Midbrain (tissue), 1 donor: ENCODE measurements at places on chromosomes 2 and 18.

- no peak for DNase-seq
Observed at GRCh38 chr2:58515827-58516573, 274.9 kb upstream of the FANCL start.

GRCh38 chr2:56183643-56184499 lies at the start of gene CCDC85A:
TSS of gene CCDC85A (plus strand) at chr2:56183990. CDS start at chr2:56184625, 635 bp downstream.
- DNase-seq: peak; percentile 83

- no peak for DNase-seq
Observed at GRCh38 chr2:57296795-57297517, 749.6 kb upstream of the VRK2 start.

DNA sequence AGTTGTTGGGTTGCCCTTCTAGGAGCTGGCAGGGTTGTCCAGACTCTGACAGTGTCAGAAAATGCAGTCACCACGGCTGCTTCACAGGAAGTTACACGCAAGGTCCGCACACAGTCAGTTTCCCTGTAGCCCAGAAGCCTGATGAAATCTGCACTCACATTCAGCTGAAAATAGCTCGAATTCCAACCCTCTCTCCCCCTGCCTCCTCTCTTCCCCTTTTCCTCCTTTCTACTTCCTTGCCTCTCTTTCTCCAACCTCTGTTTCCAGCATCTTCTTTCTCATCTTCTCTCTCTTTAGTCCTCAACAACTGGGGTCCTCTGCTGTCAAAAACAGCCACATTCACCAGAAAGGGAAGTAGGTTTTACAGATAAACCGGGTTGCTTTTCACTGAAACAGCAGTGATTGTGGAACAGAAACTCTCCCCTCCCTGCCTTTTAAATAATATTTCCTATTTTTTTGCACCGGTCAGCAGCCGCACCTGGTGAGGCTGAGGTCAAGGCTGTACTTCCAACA lies 69.3 kb downstream of the BCL11A start:
- no peak for DNase-seq

- DNase-seq: no peak
Observed at GRCh38 chr2:184890311-184890710, 292.0 kb downstream of the ZNF804A start.

DNA sequence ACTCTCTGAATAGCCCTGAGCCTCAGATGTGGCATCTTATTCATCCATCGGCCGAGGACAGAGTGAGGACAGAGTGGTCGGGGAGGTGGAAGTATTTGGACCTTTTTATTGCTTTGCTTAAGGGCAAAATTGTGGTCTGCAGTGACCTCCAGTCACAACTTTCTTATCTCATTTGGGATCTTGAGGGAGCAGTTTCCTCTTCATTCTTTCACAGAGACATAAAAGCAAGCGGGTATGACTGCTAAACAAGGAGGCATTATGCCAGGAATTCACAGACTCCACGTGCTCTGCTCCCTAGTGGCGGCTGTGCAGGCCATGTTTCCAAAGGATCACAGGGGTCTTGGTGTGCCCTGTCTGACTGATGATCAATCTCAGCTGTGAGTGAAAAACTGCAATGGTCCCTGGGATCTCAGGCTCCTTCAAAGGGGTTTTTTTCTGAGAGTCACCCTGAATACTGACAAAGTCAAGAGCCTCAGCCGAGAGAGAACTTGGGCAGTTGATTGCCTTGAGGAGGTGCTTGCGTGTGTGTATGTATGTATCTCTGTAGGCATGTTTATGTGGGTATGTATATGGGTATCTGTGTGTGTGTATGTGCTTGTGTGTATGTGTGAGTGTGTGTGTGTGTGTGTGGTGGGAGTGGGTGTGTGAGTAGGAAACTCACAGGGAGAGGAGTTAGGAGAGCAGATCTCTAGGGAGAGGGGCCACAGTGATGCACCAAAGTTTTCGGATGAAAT lies 47.7 kb downstream of the RAPGEF4 start:
- DNase-seq: no peak

DNA sequence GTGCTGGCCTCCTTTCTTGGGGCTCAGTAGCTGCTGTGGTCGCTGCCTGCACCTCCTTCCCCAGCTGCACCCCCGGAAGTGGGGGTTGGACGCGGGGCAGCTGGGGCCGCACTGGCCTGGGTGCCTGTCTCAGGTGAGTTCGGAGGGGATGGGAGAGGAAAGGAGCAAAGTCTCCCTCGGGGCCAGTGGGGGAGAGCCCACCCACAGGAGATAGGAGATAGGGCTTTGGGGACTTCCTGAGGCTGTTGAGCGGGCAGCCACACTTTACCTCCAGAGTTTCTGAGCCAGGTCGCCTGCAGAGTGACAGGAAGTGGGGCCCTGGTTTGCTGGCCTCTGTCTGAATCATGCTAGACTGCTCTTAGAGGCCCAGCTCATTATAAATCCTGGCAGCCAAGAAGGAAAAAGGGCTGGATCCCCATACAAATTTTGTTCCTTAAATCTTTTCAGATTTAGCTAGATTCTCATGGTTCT lies 8.1 kb downstream of the MBP start:
- DNase-seq: no peak

DNA sequence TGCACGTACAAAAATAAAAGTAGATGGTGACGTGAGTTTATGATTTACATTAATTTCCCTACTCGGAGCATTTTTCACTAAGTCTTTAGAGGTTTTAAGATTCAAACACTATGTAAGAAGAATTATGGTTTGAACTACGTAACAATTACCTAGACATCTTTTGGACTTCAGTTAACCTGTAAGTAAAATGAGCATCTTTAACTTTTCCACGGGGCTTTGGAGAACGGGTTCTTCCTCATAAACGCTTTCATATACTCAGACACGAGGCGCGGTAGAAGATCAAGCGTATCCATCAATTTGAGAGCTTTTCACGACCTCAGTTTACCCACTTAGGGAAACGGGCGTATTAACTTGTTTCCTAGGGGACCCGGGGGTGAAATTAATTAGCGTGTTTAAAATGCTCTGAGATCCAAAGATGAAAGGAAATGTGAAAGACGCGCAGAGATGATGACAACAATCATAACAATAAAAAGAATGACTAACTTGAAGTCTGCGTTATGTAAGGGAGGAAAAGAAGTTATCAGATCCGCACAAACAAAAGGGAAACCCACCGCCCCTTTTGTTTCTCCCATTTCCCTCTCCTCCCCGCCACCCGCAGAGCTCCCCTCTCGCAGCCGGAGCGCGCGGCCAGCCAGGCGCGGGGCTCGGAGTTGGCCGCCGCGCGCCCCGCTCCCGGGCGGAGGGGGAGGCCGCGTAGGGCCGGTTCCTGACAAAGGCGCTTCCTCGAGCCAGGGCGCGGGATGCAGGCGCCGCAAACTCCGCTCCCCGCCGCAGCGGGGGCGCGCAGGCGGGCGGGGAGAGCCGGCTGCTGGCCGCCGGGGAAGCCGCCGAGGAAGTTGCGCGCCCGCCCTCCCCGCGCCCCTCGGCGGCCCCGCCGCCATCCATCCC lies 807 bp downstream of the PELI1 start:
- peak; percentile 44 for DNase-seq

DNA sequence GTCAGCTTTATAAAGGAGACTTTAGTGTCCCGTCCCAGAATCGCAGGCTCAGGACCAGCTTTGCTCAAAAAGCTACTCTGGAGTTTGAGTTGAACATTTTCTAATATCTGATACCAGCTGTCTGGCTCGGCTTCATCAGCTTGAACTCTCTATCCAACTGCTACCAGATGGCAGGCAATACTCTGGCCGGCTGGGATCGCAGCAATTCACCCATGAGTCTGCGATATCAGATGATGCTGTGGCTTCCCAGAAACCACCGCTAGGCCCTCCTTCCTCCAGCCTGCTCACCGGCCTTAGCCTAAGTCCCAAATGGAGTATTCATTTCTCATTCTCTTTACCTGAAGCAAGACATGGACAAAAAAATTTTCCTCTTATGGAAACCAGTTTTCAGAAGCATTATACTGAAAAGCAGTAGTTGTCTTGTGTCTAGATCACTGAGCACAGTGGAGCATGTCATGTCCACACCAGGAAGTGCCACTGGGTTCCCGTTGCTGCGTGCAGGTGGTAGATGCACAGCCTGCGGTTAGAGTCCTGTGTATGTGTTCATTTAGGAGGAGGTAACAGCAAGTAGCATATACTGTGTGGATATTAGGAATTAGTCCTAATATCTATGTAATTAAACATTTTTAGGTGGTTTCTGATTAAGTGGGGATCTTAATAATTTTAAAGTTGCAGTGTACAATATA lies 162.0 kb upstream of the SOX11 start:
- no peak for DNase-seq

GRCh38 chr2:120596990-120597594 lies 138.6 kb upstream of the GLI2 start:
- peak; percentile 35 for DNase-seq

- no peak for DNase-seq
Observed at GRCh38 chr2:152301131-152301530, 33.8 kb upstream of the FMNL2 start.

GRCh38 chr18:75211953-75212750 lies 1.6 kb downstream of the TSHZ1 start:
- DNase-seq: no peak

GRCh38 chr2:85682378-85682777 lies 11.8 kb upstream of the GNLY start:
- DNase-seq: no peak

- no peak for DNase-seq
Observed at GRCh38 chr18:39793609-39794008, 2161.4 kb upstream of the PIK3C3 start.

- no peak for DNase-seq
Observed at GRCh38 chr2:45496869-45497268, 114.2 kb downstream of the SRBD1 start.

DNA sequence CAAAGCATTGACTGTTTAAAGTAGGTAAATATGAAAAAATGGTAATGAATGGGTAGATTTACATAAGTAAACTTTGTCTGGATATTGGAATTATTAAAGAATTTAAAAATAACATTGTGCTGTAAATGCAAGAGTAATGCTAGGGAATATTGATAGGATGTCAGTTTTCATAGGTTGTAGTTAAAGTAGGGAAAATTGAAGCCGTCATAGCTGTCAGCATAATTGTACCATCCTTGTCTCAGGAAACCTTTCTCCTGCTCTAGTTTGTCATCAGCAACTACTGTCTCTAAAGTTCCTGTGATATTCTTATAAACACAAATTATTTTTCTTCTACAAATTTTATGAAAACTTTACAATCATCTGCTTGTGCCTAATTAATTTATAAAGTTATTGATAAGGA lies 10.1 kb upstream of the SPAG16 start:
- no peak for DNase-seq

DNA sequence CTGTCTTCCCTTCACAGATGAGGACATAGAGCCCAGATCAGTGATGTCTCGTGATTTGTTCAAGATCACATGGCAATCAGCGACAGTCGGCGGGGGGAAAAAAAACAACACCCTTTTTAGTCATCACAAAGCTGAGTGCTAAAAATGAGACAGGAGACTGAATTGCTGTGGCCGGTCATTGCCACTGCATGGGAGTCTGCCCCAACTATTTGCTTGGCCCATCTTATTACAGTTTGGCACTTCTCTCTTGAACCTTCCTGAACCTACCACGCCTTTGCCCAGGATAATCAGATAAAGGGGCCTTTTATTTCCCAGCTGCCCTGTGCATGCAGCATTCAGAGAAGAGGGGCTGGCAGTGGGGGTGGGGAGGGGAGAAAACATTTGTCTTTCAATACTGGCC lies 42.7 kb downstream of the SETBP1 start:
- DNase-seq: no peak

- peak; percentile 62 for DNase-seq
Observed at GRCh38 chr2:186590759-186591505, 1.1 kb downstream of the ITGAV start.

DNA sequence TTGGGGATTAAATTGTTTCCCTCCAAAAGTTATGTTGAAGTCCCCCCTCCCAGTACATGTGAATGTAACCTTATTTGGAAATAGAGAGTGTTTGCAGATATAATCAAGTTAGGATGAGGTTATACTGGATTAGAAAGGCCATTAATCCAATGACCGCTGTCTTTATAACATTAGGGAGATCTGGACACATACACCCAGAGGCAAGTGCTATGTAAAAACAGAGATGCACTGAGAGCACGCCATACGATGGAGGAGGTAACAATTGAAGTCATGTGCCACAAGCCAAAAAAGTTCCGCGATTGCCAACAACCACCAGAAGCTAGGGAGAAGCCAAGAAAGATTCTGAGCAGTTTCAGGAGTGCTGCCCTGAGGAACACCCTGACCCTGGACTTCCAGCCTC lies 153.3 kb downstream of the RNF144A start:
- DNase-seq: no peak

DNA sequence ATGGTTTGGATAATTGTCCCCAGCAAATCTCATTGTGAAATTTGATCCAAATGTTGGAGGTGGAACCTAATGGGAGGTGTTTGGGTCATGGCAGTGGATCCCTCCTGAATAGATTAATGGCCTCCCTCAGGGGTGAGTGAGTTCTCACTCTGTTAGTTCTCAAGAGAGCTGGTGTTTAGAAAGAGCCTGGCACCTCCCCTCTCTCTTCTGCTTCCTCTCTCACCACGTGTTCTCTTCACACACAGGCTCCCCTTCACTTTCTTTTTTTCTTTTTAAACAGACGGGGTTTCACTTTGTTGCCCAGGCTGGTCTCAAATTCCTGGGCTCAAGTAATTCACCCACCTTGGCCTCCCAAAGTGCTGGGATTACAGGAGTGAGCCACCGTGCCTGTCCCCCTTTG lies 111.6 kb upstream of the LTBP1 start:
- DNase-seq: no peak

DNA sequence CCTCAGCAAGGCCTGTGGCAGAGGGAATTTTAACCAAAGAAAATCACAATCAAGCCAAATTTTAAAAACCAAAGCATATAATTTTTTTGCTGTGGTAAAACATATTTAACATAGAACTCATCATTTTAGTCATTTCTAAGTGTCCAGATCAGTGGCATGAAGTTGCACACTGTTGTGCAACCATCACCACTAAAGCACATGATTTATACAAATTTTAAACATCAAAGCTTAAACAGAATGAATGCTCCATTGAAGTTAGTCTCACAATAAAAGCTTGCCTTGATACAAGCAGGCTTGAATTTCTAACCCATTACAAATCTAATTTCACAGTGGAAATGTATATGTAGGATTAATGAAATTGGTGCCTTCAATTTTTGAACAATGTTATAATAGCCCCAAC lies 31.2 kb downstream of the FTCDNL1 start:
- DNase-seq: no peak

DNA sequence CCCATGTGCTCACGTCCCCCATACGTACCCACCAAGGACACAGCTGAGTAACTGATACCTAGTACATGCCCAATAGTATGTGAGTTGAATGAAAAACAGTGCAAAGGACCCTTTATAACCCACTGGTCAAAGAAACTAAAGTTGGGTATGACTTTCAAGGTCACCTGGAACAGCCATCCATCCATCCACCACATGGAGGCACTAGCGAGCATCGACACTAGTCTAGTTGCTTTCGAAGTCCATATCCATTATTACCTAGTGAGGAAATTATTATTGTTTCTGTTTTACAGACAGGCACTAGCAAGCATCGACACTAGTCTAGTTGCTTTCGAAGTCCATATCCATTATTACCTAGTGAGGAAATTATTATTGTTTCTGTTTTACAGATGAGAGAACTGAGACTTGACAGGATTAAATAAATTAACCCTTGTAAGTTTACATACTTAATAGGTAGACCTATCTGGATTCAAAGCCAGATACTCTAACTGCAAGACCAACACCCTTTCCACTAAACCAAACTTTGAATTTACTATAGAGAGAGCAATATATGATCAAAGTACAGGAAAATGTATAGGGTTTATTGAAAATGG lies 233.7 kb downstream of the METTL4 start:
- DNase-seq: peak; percentile 2

GRCh38 chr18:42742969-42743368 lies 372.5 kb downstream of the RIT2 start:
- DNase-seq: no peak

- DNase-seq: no peak
Observed at GRCh38 chr2:25482341-25482740, 140.6 kb upstream of the DNMT3A start.

GRCh38 chr2:28615706-28616105 lies 119.8 kb downstream of the PLB1 start:
- DNase-seq: no peak
